ENCODE measurements at places on chromosomes 1 and 21.
A peak's percentile ranks its signal among the peaks of the same experiment; 100 is the strongest.

- peak; percentile 19 for DNase-seq
Observed at GRCh38 chr1:162535501-162535900, 26.0 kb upstream of the UAP1 start.

DNA sequence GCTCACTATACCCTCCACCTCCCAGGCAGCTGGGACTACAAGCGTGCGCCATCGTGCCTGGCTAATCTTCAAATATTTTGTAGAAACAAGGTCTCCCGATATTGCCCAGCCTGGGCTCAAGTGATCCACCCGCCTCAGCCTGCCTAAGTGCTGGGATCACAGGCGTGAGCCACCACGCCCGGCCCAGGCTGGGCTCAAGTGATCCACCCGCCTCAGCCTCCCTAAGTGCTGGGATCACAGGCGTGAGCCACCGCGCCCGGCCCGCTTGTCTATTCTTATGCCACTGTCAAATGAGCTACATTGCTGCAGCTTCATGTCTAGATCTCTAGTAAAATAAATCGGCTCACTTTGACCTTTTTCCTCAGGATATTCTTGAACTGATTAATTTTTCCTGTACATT is 107.7 kb upstream of the COL6A1 start:
- no peak for DNase-seq

- no peak for DNase-seq
Observed at GRCh38 chr21:15130751-15131150, 66.0 kb upstream of the NRIP1 start.

GRCh38 chr1:154972517-154973343 is 1.8 kb upstream of the CKS1B start:
- peak; percentile 91 for DNase-seq

- peak; percentile 23 for DNase-seq
Observed at GRCh38 chr1:40977716-40978115, 1.8 kb upstream of the CTPS1 start.

GRCh38 chr1:236228411-236228810 is 53.3 kb downstream of the ERO1B start:
- DNase-seq, result no peak

GRCh38 chr1:12518931-12519692 is 98.9 kb downstream of the DHRS3 start:
- peak; percentile 84 for DNase-seq
